ENCODE measurements at places on chromosomes 2 and 18.

DNA sequence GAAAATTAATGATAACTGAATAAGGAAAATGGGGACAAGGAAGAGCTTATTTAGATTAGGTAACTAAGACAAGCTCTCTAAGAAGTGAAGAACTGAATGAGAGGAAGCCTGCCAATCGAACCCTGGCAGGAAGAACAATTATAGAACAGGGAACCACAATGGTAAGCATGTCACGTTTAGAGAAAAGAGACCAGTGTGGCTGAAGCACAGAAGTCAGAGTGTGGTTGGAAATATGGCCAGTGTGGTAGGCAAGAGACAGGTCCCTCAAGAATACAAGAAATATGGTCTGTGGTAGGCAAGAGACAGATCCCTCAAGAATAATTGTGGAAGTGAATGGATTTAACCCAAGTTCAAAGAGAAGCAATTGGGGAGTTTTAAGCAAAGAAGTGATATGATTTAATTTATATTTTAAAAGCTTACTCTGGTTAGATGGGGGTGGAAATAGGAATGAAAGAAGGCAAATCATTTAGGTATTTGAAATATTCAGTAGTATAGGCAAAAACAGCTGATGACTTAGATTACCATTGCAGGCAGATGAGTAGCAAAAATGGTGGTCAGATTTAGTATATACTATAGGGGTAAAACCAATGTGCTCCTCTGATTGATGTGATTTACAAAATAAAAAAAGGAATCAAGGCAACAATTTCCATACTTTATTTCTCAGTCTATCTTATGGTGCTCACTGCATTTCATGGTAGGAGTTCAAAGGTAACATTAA is 38.8 kb upstream of the ERMN start:
- DNase-seq: no peak

DNA sequence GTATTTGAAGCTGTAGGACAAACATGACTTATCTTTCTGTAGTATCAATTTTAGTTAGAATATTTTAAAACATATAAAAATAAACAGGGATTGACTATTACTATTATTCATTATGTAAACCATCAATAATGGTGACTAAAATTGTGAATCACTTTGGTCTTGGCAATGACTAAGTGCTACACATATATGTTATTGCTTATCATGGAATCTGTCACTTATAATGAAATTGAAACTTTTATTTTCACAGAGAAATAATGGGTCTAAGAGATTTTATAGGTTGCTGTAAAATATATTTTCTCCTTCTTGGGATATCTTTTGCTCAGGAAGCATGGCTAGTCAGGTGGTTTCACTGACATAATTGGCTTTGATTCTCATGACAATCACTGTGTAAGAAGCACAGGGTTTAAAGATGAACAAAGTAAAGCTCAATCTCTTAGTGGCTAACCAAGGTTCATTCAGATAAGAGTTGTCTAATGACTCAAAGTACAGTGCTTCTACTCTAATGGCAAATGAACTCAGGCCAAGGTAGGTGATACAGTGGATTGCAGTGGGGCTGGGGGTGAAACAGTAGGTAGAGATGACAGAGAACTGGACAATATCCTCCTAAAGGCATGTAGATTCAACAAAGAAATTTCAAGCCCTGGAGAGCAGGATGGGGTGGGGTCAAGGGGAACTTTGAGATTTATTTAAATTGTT is 98.6 kb upstream of the FANCL start:
- no peak for DNase-seq

DNA sequence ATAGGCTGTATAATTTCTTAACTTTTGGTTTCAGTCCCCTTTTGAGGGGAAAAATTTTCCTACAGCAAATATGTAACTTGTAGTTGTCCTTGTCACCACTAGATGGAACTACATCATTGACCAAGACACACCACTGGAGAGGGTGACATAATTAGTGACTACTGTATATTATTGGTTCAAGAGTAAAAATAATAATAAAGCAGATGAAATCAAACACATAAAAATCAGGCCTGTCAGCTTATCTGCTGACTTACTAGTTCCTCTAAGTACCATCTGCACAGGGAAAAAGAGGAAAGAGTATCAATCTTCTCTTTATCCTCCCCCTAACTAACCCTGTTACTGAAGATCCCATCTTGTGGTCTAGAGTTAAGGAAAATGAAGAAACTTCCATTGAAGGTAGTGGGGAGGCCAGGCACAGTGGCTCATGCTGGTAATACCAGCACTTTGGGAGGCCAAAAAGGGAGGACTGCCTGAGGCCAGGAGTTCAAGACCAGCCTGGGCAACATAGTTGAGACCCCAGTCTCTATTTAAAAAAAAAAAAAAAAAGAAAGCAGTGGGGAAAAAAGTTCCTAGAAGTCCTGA is 29.6 kb upstream of the ENOSF1 start:
- DNase-seq: no peak

GRCh38 chr18:55875371-55875901 is 287.4 kb upstream of the TCF4 start:
- DNase-seq: no peak

DNA sequence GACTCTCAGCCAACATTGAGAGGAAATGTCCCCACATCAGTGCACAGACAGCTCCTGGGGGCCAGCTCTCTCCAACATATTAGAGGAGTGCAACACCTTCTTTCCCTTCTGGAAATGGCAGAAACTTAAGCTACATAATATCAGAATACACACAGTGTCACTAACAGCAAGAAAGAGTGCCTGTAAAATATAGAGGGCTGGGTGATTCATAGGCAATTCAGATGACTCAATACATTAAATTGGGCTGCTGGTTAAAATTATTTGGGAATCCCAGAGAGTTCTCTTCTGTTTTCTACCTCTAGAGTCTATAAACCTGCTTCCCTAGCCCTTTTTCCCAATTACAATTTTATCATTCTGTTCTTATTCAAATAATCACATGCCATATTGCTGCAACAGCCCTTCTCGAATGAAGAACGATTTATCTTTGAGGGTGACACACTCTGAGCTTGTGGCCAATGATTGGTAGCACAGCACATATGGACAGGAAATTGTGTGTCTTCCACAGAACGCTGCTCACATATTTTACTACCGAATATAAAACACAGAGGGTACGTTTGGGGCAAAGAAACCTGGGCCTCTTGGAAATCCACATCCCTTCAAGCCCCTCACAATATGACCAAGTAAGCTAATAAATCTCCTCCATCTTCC is 381.2 kb downstream of the MBD2 start:
- DNase-seq: no peak

- DNase-seq: no peak
Observed at GRCh38 chr2:218152777-218153176, 14.0 kb downstream of the CXCR1 start.

GRCh38 chr2:9494081-9494480 is 19.7 kb downstream of the IAH1 start:
- DNase-seq: no peak

GRCh38 chr2:107740300-107740699 is 86.4 kb upstream of the RGPD4 start:
- DNase-seq: no peak

DNA sequence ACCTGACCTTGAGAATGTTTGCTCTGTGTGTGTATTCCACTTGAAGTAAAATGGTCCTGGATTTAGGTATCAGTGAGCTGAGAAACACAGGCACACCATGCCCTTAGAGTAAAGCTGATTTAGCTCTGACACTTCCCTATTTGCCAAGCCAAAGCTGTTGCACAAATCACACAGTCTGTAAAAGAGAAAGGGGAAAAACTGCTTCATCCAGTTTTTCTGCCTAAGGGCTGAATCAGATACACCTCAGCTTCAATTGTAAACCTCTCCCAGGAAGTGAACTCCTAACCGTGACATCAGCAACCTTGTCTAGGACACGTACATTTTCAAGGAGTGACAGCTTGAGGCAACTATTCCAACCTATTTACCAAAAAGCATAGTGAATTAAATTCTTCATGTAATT is 150.4 kb downstream of the NR4A2 start:
- no peak for DNase-seq

- DNase-seq: no peak
Observed at GRCh38 chr2:220442012-220442411, 814.6 kb downstream of the SLC4A3 start.

DNA sequence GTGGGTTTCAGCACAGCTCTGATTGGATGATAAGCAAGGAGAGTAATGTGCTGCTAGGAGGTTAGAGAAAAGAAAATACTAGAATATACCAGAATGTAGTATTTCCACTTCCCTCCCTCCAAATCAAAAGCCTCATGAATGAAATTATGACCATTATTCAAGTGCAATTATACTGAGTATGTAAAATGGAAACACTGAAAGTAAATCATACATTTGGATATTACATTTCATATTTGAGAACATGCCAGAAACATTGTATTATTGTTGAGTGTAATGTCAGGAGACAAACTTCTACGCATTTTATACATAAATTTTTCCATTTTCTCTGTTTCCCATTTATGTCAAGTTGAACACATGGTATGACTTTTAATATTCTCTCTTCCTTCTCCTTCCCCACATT is 942 bp upstream of the CETN1 start:
- DNase-seq: no peak

DNA sequence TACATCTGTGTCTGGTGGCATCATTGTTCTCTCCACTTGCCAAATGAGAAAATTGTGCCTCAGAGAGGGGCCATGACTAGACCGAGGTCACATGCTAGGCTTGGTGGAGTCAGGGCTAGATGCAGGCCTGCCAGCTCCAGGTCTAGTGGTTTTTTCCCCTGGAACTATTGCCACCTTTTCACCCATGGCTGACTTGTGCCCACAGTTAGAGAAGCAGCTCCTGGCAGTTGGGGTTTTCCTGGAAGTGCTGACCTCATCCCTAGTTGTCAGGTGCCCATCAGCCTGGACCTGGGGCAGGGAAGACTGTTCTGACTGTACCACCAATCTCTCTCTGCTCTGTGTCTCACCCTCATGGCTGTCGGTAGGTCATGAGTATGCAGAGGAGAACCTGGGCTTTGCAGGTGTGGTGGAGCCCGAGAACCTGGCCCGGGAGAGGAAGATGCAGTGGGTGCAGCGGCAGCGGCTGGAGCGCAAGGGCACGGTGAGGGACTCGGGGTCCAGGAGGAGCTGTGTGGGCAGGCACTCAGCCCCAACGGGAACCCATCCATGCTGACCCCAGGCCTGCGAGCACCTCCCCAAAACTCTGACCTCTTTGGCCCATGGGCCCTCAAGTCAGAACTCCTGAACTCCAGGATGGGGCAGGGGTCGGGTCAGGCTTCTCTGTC is 12.4 kb upstream of the CATIP start:
- DNase-seq: no peak

GRCh38 chr2:48531141-48531648 is 1.2 kb downstream of the STON1 start:
- no peak for DNase-seq

DNA sequence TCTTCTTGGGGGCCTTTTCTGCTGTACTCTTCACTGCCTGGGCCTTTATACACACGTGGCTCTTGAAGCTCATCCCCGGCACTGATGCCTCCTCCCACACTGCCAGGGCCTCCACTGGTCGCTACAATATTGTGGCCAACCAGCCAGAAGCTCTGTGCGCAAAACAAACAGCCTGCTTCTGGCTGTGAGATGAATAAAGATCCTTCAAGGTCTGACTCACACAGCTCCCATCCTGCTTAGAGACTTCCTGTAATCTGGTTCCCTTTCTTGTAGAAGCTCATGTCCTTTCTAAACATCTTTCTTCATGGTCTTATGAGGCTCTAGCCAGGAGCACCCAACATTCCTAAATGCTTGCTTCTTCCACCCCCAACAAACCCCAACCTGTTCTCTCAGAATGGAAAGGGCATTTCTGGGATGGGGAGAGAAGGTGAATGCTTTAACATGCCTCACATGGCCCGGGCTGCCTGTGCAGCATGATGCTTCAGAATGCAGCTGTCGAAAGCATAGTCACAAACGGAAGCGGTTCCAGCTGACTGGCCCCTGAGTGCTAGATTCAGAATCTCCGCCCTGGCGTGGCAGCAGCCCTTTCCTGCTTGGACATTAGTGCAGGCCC is 24.6 kb downstream of the NRP2 start:
- no peak for DNase-seq

DNA sequence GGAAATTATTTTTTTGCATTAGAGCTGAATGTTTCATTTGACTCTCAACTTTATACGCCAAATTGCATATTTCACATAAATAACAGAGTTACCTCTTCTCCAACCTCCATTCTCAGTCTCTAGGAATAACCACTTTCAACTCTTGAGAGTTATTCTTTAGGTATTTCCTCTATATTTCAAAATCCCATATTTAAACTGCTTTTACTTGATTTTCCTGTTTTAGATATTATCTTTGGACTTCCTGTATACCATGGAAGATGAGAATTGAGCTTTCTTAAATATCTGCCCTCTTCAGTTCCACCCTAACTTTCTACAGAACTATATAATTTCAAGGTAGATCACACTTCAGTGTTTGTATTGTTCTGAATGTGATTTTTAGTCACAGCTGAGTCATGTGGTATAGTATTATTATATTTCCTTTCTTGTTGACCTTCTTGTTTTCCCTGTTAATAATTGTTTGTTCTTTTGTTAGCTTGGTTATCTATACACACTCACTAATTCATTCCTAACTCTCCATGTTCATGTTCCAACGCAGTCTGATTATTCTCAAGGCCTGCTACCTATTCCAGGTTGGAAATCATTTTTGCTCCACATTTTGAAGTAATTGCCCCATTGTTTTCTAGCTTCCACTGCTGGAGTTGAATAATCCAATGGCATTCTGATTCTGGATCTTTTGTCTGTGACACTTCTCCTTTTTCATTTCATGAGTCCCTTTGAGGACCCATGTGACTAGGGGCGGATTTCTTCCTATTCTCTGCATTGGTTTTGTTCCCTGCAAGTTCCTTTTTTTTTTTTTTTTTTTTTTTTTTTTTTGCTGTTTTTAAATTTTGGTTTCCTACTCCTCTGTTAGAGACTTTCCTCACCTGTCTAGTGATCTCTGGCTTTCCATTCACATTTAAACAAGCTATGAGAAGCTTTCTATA is 156.8 kb upstream of the RBMS1 start:
- DNase-seq: no peak

DNA sequence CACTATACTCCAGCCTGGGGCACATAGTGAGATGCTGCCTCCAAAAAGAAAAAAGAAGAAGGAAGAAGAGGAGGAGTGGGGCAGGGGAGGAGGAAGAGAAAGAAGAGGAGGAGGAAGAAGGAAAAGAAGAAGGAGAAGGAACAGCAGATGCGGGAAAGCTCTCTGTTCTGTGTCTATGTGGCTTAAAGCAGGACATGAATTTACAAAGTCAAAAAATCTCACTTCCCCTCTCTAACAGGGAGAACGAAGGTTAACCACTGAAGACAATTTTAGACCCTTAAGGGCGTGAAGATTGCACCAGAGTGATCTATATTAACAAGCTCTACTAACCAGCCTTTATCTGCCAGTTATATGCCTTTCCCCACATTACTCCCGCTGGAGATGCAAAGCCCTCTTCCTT is 258.9 kb downstream of the METTL4 start:
- no peak for DNase-seq

DNA sequence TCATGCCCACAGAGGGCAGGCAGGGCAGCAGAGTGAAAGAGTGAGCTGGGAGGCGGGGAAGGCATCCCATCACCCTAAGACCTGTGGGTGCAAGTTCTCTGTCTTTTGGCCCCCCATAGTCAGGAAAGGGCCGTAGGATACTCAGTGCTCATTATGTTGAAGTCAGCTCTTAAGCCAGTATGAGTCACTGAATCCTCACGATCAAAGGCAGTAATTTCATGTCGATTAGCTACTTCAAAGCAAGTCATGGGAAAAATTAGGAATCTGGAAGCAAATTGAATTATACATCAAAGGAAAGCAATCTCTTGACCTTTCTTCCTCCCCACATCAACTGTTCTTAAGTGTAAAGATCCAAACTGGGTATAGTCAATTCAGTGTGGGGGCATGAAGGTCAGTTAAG is 178.9 kb downstream of the FHOD3 start:
- DNase-seq: no peak
